Daoy (cell line): ENCODE measurements at places on chromosomes 4 and X. TPM values are rescaled to one million over a fixed set of nuclear protein-coding genes. Genes with fewer than 3 reads are reported as not detected.
A peak's percentile ranks its signal among the peaks of the same experiment; 100 is the strongest.

HMGN5 gene
- 0.74 and 9.1 TPM in 2 replicates for total RNA-seq

GUCY1A1 gene
- total RNA-seq, result 1.4 and 1.5 TPM in 2 replicates

MAP9 gene
- total RNA-seq, result 4.7 and 5.5 TPM in 2 replicates

CLIC2 gene
- 4.4 and 11.5 TPM in 2 replicates for total RNA-seq

DNA sequence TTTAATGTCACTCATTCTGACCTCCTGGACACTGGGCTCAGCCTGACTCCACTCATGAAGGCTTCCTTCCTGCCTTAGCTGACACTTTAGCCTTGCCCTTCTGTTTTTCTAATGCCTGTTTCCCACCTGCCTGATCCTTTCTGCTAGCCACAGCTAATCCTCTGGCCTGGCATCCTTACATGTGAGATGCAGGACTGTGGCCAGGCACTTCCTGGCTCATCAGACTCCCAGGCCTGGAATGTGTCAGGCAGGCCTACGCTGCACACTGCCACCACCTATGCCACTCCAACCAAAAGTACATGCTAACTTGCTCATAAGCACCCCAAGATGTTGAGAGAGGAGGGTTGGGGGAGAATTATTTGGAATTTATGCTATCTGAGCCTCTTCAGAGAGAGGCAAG, 138.8 kb upstream of the NALF2 start:
- DNase-seq, result no peak

- DNase-seq, result no peak
Measured at GRCh38 chrX:150416469-150416868, 53.4 kb downstream of the MAMLD1 start.

- DNase-seq, result no peak
Measured at GRCh38 chr4:107743532-107743931, 23.5 kb upstream of the PAPSS1 start.

DNA sequence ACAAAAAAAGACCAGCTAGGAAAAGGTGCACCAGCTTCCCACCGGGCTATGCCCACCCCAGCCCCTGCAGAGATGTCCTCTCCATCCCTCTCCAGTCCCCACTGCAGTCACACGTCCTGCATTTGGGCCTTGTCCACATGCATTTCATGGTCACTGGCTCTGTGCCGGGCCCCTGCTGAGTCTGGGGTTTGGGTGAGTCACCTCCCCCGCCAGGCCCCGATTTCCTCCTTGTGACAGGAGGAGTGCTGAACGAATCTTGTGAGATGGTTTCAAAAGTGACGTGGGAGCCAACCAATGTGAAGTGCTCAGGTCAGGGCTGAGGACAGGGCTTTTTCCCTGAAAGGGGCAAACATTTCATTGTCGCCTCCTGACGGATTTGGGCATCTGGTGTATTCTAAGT, 7.1 kb downstream of the CPZ start:
- DNase-seq, result peak; percentile 95

GRCh38 chrX:70808942-70809940, 99.3 kb downstream of the TEX11 start:
- no peak for DNase-seq

DNA sequence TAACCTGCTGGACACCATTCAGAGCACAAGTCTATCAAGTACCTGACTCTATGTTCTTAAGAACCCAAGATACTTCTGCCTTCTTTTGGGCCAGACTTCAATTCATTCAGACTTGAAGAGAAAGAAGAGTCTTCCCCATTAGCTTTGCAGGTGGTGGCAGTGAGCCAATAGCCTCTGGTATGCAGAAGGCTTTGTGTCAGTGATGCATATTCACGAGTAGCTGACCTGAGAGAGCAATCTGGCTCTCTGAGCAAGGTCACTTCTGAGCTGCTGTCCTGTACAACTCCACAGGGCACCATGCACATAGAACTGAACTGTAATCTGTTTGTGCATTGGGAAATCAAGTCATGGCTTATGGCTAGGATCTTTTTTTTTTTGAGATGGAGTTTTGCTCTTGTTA, 39.9 kb upstream of the SPINK2 start:
- peak; percentile 7 for DNase-seq

DNA sequence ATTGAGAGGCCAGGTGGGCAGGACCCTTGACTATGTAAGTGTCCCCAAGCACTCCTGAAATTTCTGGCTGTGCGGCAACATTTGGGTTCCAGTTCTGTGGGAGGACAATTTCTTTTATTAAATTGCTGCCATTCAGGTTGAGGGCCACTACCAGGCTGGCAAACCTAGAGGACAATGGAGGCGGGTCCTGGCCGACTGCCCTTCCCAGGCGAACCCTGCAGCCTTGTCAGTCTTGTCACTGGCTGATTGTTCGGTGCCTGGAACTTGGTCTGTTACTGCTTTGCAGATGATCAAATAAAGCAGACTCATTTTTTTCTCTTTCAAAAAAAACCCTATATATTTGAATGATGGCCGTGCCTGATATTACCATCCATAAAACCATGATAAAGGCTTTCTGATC, 6.6 kb upstream of the TMEM128 start:
- DNase-seq, result no peak

- no peak for DNase-seq
Measured at GRCh38 chr4:173398779-173399415, at the start of gene SCRG1. Gene SCRG1 (minus strand): TSS chr4:173399116. CDS start chr4:173391414, 7,702 bp downstream.

DNA sequence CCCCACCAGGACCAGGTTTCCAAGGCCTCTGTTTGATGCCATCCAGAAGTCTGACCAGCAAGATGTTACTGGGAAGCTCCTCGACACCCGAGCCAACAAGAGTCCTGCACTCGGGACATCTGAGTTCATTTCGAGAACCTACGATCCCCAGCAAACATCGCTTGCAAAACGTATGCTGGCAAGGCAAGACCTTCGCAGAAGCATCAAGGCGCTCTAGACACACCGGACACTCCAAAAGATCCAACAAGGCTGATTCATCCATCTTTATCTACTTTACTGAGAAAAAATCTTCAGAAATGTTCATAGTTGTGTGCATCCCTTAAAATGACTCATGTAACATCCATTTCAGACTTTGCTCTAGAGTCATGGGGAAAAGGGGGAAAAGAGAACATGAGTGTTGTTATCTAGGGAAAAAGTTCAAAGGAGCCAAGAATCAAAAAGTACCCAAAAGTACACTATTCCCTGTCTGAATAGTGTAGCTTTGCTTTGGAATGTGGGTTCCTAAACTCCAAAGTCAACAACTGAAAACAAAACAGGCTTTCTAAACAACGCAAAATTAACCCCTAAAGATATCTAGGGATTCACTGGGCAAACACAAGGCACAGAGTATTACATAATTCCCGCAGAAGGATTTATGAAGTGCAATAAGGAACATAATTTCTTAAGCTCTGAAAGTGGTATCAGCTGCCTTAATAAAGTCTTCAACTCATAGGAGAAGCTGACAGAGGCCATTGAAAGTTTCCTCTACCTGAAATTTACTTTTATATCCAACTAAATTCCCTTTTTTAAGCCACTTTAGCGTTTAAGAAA, 1.6 kb downstream of the SH3RF1 start:
- DNase-seq, result peak; percentile 14

DNA sequence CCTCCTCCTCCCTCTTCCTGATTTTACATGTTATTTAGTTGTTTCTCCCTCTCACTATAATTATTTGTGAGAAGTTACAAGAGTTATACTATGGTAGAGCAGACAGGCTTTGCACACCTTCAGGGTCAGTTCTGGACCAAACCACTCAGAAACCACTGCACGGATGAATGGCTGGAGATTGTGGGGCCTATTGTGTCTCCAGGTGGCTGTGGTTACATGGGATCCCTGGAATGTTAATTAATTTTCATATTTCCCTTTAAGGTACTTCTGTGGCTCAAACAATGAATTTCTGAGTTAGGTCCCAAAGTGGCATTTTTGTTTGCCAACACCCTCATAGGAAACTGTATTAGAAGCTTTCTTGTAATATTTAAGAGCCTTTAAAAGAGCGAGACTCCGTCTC, 151.9 kb downstream of the BMPR1B start:
- peak; percentile 39 for DNase-seq

GRCh38 chr4:152117054-152117453, 356.2 kb upstream of the GATB start:
- DNase-seq, result no peak

DNA sequence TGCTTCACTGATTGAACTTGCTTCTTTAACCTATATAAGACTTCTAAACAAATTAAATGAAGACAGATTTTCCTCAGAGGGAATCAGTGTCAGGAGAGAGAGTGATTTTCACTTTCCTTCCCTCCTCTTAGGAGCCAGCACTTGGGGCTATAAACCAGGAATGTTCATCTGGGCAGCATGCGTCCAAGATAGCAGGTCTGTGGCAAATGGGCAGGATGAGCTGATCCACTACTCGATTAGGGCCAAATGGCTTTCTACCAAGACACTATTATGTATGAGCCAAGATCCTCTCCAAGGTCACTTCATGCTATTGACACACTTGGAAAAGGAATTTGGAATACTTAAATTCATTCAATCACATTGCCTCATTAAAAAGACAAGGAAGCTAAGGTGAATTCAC, 203.9 kb upstream of the GRID2 start:
- DNase-seq, result no peak

GRCh38 chrX:110114260-110114776, 111.4 kb downstream of the TMEM164 start:
- DNase-seq, result no peak

DNA sequence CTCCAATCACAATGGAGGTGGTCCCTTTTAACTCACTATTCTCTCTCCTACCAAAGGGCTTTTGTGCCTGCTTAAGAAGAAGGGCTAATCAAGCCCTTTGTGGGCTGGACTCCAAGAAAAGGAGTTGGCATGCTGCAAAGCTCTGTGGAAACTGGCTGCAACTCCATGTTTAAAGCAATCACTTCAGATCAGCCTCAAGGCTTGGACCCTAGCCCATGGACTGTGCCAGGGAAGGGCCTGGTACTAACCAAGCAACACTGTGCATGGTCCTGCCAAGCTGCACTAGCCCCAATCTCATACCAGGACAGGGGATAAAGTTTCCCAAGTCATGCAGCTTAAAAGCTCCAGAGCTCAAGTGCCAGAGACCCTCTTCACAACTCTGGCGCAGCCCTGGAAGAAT, 86.7 kb downstream of the ATP8A1 start:
- DNase-seq, result no peak

- DNase-seq, result no peak
Measured at GRCh38 chr4:7367864-7368277, 66.9 kb downstream of the PSAPL1 start.

- DNase-seq, result no peak
Measured at GRCh38 chr4:35503435-35503834, 740.9 kb downstream of the ARAP2 start.
